ENCODE measurements at places on chromosomes 7 and 10.

GRCh38 chr7:154178895-154179294 is 126.7 kb downstream of the DPP6 start:
- no peak for DNase-seq

DNA sequence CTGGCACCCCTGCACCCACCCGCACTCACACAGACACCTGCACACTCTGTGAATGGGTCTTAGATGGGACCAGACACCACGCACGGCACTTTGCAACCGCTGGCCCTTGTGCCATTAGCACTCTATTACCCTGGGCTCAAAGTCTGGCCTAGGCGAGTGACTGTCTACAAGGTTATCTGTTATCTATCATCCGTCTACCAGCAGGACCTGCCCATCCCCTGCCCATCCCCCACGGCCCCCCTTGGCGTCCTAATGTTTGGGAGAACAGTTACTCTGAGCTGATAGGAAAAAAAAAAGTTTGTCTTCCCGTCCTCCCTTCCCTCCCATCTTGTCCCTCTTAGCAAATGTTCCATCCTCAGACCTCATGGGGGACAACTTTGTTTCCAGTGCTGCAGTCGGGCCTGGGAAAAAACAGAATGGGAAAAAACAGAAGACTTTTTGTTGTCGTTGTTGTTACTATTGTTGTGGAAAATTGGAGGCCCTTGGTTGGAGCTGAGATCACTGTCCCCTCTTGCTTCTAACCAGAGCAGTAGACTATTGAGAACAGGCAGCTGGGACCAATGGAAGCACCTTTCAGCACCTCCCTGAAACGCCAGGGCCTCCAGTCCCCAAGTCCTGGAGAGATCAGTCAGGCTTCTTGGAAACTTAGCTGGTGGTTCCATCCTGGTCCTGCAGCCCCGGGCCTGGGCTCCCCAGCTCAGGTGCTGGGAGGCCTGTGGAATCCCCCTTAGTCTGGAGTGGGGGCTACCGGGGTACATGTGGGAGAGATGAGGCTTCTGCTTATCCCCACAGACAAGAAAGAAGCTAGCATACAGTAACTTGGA is 12.2 kb downstream of the UNCX start:
- no peak for DNase-seq

DNA sequence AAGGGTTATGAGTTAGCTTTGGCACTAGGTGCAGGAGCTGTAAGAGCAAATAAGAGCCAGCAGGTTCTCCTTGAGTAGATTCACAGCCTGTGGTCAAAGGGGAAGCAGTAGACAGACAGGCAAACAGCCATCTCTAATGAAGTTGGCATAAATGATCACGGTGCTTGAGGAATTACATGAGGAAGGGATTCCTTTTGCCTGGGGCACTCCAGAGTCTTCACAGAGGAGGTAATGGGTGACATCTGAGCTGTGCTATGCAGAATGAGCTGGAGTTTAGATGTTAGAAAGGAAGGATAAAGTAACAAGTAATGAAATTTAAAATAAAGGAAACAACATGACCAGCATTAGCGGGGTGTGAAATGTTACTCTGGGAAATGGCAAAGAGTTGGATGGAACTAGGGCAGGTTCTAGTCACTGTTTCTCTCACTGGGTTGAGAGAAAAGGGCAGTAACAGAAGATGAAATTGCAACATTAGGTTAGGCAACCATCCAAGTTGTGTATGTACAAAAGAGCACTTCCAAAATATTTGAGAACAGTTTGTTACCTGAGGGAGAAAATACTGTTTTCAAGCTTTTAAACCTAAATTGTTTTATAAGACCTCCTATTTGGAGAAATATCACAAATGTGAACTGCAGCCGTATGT is 613.8 kb downstream of the PHTF2 start:
- no peak for DNase-seq

DNA sequence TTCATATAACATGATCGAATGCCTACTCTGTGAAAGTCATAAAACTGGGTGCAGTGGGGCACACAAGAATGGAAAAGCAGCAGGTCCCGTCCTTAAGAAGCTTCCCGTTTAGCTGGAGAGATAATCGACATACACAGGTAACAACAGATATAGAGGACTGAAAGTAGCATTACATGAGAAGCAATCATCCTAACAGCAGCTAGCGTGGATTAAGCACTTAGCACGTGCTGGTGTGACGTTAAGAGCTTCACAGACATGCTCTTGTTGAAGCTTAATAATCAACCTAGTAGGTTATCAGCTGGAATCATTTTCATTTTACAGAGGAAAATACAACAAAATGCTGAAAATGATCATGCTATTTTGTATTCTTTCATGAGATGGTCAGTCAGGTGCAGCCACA is 184.8 kb downstream of the GPAM start:
- DNase-seq: no peak

DNA sequence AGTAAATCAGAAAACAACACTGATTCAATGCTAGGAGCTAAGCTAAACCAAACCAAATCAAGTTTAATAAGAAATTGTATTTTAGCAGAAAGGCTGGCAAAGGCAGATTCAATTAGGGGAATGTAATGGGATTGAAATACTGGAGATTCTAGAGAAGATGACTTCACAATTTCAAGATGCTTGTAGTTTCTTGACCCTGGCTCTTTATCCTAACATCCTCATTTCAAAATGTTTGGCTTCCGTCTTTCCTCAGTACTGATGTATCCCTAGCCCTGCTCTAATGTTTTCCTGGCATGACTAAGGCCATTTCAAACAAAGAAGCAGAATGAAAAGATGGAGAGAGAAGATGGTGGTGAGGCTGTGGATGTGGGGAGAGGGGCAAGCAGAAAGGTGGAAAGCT is 2.7 kb upstream of the JCAD start:
- DNase-seq: peak; percentile 69

- DNase-seq: no peak
Observed at GRCh38 chr7:46741938-46742540, 821.0 kb upstream of the IGFBP3 start.

DNA sequence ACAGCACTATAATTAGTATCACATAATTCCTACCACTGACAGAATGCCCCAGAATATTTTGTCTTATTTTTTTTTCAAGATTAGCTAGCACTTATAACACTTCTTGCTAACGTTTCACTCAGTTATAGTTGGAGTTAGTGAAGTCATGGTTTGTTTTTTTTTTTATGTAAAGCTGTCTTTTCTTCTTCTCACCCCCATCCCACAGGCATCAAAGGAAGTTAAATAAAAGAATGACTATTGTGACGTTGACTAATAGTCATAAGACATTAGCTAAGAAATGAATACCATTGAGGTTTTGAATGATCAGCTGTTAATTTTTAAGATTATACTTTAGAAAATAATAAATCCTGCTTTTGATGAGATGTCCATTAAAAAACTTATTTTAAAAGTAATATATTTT is 498.3 kb downstream of the GFRA1 start:
- DNase-seq: no peak

DNA sequence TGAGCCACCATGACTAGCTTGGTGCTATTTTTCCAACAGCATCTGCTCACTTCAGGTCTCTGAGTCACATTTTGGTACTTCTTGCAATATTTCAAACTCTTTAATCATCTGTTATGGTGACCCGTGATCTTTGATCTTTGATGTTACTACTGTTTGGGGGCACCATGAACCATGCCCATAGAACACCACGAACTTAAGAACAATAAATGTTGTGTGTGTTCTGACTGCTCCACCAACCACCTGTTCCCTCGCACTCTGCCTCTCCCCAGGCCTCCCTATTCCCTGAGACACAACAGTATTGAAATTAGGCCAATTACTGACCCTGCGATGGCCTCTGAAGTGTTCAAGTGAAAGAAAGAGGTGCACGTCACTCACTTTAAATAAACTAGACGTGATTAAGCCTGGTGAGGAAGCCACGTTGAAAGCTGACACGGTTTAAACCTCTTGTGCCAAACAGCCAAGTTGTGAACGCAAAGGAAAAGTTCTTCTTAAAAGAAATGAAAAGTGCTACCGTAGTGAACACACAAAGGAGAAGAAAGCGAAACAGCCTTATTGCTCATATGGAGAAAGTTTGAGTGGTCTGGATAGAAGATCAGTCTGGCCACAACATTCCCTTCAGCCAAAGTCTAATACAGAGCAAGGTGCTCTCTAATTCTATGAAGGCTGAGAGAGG is 27.2 kb upstream of the ATP6V0A4 start:
- no peak for DNase-seq
